Tongue (tissue), 3 donors: ENCODE measurements at places on chromosomes 12 and 14. TPM values are rescaled to one million over a fixed set of nuclear protein-coding genes. Genes with fewer than 3 reads are reported as not detected.

GRCh38 chr12:58211211-58211610, 269.8 kb downstream of the ATP23 start:
- no peak for DNase-seq

- no peak for DNase-seq
Observed at GRCh38 chr12:100031836-100032235, 47.1 kb upstream of the ANKS1B start.

DNA sequence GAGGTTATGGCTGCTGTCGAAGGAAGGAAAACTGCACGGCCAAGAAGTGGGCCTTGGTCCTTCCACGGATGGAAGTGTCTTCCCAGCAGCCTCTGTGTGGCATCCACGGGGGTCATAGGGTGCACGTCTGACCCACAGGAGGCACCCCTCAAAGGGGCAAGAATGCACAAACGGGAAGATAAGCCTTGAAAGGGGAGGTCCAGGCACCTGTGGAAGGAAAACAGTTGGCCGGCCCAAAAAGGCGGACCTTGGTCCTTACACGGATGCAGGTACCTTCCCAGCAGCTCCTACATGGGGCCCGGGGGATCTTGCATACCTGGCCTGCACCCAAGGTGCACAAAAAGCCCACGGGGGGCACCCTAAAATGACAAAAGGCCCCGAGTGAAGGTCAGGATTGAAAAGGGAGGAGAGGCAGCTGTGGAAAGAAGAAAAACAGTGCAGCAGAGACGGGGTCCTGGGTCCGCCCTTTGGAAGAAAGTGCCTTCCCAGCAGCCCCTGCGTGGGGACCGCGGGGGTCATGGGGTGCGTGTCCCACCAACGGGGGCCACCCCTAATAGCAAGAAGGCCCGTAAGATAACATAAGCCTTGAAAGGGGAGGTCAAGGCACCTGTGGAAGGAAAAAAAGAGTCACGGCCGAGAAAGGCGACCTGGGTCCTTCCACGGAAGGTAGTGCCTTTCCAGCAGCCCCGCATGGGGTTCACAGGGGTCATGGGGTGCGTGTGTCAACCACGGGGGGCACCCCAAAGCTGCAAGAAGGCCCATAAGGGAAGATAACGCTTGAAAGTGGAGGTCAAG, 276.1 kb downstream of the ALG10 start:
- no peak for DNase-seq

GRCh38 chr14:96583569-96584041, 81.4 kb downstream of the PAPOLA start:
- no peak for DNase-seq

The ANAPC5 gene
- total RNA-seq = 198 TPM
